ENCODE measurements at places on chromosomes 2 and 18.

DNA sequence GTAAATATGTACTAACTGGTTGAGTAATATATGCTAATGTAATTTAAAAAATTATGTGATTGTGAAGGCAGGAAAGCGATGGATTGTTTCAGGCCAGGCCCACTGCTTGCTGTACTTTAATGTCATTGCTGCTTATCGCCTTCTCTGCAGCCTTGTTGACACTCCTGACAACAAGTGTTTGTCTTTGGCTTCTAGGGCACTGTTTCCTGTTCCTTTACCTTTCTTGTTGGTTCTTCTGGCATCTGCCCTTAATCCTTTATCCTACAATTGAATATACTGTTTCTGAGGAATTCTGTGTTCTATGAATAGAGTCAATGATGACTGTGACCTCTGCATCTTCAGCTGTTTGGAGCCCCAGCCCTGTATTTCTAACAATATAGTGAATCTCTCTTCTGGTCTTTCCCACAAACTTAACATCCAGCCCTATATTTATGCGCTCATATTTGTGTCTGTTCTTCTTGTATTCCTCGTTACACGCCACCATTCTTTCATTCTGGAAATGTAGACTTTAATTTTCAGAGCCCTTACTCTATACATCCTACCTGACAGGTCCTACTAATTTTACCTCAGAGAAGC is 17.6 kb downstream of the ACSL3 start:
- DNase-seq, result no peak

GRCh38 chr2:78535395-78535794 is 490.1 kb upstream of the REG3G start:
- no peak for DNase-seq

DNA sequence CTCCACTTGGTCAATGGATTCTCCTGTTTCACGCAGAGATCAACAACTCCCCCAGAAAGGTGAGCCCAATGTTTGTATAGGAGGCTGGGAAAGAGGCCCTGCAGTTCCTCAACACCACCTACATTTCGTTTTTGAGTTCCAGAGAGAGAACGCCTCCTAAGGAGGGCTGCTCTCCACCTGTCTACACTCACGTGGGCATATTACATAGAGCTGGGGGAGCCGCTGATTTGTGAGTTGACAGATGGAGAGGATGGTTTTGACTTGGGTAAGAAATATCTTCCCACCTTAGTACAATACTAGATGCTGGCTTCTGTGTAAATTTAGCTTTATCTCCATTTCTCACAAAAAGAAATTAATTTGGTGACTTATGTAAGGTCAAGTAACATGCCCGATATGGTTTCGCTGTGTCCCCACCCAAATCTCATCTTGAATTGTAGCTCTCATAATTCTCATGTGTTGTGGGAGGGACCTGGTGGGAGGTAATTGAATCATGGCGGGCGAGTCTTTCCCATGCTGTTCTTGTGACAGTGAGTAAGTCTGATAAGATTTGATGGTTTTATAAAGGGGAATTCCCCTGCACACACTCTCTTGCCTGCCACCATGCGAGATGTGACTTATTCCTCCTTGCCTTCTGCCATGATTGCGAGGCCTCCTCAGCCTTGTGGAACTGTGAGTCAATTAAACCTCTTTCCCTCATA is 274.5 kb upstream of the PXDN start:
- DNase-seq, result no peak

DNA sequence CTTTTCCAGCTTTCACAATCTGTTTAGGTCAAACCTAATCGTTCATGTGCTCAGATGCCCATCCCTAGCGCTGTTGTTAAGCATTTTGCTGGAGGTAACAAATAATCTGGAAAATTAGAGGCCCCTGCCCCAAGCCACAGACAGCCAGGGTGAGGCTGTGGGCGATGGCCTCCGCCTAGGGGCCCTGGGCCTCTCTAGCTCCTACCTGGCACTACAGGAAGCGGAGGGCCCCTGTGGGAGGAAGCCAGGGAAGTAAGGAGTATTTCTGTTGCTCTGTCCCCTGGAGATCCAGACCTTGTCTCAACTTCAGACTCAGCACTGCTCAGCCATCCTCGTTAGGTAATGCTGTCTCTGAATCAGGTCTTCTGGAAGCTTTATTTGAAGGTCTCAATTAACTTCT is 12.4 kb upstream of the FOSL2 start:
- DNase-seq, result no peak

DNA sequence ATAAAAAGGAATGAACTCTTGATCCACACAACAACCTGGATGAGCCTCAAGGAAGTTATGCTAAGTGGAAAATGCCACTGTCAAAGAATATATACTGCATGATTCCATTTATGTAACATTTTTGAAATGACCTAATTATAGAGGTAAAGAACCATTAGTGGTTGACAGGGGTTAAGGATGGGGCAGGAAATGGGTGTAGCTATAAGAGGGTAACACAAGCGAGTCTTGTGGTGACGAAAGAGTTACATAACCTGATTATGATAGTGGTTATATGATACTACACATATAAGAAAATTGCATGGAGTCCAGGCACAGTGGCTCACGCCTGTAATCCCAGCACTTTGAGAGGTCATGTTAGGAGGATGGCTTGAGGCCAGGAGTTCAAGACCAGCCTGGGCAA is 346.6 kb upstream of the PKDCC start:
- DNase-seq, result no peak

DNA sequence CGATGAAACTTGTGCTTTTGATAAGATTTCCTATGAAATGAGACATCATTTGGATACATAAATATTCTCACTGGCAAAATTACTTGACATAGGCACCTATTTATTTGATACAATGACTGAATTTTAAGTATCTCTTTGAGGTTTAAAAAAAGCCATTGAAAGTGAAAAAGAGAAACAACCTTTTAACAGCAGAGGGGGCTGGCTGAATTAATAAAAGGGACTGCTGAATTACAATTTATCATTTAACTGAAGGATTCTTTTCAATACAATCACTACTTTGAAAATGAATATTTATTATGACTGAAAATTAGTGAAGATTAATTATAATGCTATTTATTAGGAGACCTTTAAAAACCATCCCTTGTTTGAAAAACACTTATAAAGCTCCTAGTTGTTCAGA is 335.3 kb downstream of the DLGAP1 start:
- DNase-seq, result no peak
